ENCODE measurements at places on chromosomes 6 and 20.

GRCh38 chr20:40470445-40471260 lies 218.4 kb downstream of the MAFB start:
- DNase-seq, result no peak

DNA sequence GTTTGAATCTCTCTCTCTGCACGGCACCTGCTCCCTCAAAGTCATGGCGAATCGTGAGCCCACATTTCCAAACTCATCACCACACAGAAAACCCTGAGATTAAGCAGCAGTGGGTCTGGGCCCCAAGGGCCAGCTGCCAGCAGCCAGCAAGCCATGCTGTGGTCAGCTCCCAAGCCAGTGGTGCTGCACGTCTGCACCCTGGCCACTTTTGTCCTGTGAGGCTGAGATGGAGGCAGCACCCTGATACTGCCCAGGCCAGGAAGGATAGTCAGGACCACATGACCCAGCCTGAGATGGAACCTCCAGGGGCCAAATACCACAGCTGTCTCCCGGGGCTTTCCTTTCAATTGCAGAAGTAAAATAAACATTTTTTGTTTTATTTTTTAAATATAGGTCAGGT lies 93.9 kb downstream of the PRND start:
- no peak for DNase-seq

- no peak for DNase-seq
Observed at GRCh38 chr20:3101737-3102574, 17.4 kb upstream of the AVP start.

DNA sequence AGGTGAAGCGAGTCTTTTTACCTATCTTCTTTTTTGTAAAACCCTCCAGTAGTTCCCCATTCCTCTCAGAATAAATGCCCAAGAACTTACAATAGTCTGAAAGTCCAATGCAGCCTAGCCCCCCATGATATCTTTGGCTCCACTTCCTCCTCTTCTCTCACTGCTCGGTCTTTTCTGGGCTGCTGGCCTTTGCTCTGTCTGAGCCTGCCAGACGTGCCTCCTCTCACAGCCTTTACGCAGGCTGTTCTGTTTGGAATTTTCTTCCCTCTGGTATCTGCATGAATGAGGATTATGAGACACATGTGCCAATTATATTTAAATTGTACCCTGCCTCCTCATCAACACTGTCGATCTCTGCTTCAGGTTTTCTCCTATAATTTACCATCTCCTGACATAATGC lies 174.1 kb downstream of the EYA4 start:
- DNase-seq, result no peak

DNA sequence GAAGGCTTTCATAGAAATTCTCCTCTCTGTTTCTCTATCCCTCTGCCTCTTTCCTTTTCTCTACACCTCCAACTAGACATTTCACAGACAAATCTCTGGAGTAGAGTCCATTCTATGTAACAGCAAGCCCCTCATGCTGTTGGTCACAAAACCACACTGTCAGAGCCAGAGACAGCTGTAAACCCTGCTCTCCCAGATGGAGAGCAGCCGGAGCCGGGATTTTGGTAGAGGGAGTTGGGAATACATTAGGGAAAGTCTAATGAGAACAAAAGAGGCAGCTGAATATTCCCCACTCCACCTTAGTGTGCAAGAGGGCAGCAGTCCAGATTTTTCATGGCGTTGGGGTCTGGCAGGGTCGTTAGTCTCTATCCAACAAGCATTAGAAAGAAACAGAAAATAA lies 68.3 kb upstream of the EDN1 start:
- DNase-seq, result no peak

DNA sequence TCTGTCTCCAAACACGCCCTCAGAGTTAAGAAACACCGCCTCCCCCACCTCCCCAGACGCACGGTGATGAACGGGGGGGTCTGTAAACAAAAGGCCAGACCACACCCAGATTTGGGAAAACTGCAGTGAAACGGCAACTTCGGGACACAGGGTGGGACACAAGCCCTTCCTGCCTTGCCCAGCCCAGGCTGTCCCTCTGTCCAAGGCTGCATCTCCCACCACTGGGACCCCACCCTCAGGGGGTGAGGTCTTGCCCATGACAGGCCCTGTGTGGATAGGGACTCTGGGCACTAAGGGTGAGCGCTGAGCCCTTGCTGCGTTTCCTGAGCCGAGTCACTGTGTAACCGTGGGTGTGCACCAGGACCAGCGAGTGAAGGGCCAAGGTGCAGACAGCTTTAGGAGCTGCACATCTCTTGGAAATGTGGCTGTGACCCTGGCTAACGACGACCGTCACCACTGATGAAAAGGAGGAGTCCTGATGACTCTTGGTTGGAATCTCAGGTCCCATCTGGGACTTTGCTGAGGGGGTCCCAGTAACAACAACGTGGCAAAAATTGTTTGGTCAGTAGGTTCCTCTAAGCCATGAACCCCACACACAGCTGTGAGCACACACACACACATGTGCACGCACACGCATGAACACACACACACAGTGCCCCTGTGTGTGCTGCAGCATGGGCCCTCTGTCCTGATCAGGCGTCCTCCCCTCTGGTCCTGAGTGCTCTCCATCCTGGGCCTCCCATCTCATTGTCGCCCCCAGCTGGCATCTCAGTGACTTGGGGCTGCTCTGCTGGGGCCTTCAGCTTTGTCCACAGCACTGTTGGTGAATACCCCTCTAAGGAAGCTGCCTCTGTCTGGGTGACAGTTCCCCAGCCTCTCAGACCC lies 100.6 kb downstream of the RAMACL start:
- DNase-seq, result no peak

Measured in A172 (cell line).